T-helper 2 cell treated with Interferon-gamma antibody and Interleukin-4, amounts not matched to agents 100 ng/mL and 5 ng/mL, for 36 hours (primary cell): ENCODE measurements at places on chromosomes 2 and 18. TPM values are rescaled to one million over a fixed set of nuclear protein-coding genes. Genes with fewer than 3 reads are reported as not detected.

The CDH20 gene
- total RNA-seq: not detected in 2 replicates

The CYS1 gene
- 0.70 and 0.73 TPM in 2 replicates for total RNA-seq

The MAP2 gene
- 0.05 TPM in 1 of 2 replicates, not detected in the other for total RNA-seq

The EMILIN2 gene
- 38.3 and 44.2 TPM in 2 replicates for total RNA-seq

The RAX gene
- not detected in 2 replicates for total RNA-seq
